ENCODE measurements at places on chromosomes 1 and 21.

DNA sequence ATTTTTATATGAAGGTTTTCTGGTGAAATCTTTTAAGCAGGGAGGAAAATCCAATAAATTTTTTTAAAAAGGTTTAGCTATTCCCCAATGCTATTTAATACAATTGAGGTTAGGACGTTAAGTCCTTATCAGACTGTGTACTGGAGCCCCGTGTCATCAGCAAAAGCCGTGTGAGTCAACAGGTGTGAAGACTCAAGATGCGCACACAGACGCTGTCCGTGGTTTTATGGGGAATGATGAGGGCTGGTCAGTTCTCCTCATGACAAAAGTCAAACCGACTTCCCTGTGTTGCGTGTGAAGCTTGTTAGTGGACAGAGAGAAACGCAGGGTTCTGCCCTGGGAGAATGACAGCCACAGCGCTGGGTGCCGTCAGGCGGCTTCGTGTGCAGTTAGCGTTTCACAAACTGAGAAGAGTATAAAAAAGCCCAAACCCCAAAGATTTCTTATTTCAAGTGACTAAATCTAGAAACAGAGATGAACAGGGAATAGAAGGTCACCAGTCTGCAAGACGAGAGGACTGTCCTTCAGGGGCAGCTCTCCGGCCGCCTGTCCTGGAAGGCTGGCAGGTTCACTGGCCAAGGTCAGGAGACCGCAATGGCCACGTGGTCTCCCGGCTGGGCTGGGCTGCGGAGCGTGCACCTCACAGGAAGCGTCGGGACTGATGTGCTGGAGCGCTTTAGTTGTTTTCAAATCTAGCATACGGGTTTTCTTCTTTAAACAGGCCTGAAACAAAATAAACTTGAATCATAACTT is 22.4 kb downstream of the PTTG1IP start:
- DNase-seq: no peak

DNA sequence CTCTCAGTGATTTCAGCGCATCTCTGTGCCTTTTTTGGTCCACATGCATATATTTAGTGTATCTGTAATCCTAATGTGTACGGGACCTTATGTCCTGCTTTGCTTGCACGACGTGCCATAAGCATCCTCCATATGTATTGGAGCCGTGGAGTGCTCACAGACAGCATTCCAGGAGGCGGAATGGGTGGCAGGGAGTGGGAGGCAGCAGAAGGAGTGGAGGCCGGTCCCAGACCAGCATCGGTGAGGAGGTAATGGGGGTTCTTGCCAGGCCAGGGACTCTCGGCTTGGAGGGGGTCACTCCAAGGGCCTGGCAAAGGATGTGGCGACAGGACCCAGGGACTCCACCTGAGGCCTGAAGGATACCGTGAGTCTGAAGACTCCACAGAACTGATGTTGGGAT is 185.0 kb downstream of the CAMTA1 start:
- DNase-seq: no peak

DNA sequence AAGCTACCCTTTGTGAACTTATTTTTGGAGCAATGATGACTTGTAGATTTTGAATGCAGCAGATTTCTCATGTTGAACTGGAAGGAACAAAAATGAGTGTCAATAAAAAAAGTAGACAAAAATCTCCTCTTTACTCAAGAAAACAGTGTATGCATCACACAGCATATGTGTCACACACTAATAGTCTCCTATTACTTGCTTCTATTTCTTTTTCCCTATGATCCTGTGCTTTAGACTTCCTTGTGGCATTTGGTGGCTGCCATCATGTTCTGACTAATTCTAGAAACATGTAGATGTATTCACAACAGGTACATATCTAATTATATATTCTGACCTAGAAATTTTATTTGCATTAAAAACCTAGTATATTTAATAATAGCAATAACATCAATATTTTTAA is 14.3 kb downstream of the RC3H1 start:
- DNase-seq: no peak

- no peak for DNase-seq
These were observed 12.4 kb downstream of the LMNA start for GRCh38 chr1:156126630-156127534.

- no peak for DNase-seq
These were observed 82.6 kb downstream of the SPAG17 start for GRCh38 chr1:118102445-118102844.

DNA sequence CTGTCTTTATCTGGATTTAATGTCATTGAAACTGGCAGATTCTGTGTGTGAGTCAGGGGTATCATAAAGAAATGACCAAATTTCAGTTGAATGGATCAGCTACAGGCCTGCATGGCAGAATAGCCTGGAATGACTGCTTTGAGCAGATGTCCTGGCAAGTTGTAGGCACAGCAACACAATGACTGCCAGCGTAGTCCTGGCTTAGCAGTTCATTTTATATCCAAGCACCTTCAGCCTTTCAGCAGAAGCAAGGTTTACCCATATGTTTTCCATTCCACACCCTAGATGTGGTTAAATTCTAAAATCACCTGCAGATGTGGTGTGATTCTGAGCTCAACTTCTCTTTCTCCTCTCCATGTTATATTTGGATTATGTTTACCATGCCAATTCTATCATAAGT is 22.3 kb upstream of the PTGFR start:
- no peak for DNase-seq

GRCh38 chr21:29149808-29150425 is 19.5 kb downstream of the MAP3K7CL start:
- no peak for DNase-seq

- no peak for DNase-seq
These were observed 1.9 kb downstream of the AMPD2 start for GRCh38 chr1:109621379-109622136.

DNA sequence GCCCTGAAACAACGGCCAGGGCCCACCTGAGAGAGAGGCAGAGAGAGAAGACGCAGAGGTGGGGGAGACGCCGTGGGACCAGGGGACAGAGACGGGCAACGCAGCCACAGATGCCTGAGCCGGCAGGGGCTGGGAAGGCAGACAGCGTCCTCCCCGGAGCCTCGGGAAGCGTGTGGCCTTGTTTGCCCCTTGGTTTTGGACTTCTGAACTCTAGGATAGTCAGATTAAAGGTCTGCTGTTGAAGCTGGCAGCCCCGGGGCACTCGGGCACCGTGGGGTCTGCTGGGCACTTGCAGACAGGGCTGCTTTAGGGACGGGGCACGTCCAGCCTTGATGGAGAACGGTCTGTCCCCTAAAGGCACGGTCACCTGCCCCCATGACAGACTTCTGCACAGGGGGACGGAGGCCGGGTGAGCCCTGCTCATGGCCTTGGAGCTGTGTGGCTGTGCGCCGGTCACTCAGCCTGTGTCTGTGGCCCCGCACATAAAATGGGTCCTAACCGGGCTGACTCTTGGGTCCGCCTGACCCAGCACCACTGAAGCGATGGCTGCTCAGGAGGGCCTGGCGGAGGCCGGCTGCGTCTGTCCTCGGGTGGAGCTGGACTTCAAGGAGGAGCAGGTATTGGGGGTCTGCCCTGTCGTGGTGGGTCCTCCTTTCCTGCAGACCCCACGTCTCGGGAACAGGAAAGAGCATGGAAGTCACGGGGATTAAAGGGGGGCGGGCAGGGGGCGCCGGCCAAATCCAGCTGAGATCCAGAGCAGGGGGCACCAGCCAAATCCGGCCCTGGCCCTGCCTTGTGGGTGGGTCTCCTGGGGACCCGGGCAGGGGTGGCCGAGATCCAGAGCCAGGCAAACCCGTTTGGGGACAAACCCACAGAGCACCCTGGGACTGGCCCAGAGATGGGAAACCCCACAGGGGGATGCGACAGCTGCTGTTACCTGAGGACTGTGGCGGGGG is 9.6 kb upstream of the RNF223 start:
- no peak for DNase-seq

- DNase-seq: no peak
These were observed 50.9 kb downstream of the PTPN14 start for GRCh38 chr1:214500340-214501055.

- DNase-seq: no peak
These were observed at the start of gene TNFRSF4 for GRCh38 chr1:1213345-1214265. TNFRSF4 (minus strand) TSS chr1:1214153; CDS start chr1:1214127, 26 bp downstream.
